ENCODE measurements at places on chromosomes 2 and 18. TPM values are rescaled to one million over a fixed set of nuclear protein-coding genes. Genes with fewer than 3 reads are reported as not detected.

DNA sequence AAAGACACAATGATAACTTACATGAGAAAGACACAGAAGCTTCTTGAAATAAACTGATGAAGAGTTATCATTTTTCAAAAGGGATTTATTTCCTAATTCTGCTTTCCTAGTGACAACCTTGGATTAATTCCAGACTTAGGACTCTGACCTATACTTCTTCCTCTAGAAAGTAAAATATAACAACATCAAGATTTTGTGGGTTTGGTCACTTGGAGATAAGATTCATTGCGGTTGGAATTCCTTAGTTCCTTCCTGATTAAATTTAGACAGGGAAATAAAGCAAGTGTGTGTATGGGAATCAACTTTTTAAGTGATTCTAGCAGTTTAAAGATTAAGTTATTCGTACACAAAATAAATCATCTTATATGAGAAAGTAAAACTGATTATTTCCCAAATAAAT lies 208.4 kb upstream of the CCDC150 start:
- no peak for DNase-seq

DNA sequence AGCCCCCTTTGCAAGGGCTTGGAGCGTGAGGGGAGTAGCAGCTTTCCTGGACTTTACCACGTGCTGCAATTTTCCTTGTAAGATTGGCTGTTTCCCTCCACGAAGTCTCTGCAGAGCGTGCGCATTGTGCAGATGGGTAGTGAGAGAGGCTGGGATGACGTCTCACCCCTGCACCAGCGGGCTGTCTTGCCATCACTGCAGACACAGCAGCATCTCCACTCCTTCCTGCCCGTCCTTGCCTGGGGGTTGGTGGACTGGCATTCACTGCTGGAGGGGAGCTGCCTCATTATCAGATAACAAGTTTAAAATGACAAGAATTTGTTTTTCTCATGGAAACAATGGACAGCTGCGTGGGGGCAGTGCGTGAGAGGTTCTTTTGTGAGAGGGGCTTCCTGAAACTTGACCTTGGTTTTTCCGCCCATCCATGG lies 45.3 kb upstream of the HS6ST1 start:
- DNase-seq: no peak

APCDD1 gene
- total RNA-seq: 0.37 TPM

- no peak for DNase-seq
Measured at GRCh38 chr2:240645346-240645745, 20.1 kb downstream of the GPR35 start.

ACMSD gene
- not detected for total RNA-seq

DNA sequence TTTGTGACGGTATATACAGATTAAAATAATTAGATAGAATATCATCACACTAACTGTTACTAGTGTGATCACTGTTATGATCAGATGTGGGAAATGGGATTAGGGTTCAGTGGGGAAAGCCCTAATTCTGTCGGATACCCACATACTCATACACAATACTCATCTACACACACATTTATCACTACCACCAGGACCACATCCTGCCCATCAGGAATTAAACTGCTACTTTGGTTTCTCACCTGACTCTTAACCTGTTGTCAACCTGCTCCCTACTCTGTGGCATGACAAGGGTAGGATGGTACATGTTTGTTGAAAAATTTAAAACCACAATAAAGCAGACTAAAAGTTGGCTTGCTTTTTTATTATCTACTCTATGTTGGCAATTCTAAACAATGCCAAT lies 24.8 kb upstream of the CYP26B1 start:
- DNase-seq: no peak

TUBA4B gene
- not detected for total RNA-seq

YES1 gene
- 81.7 TPM for total RNA-seq

PLCL1 gene
- total RNA-seq: 0.12 TPM

DNA sequence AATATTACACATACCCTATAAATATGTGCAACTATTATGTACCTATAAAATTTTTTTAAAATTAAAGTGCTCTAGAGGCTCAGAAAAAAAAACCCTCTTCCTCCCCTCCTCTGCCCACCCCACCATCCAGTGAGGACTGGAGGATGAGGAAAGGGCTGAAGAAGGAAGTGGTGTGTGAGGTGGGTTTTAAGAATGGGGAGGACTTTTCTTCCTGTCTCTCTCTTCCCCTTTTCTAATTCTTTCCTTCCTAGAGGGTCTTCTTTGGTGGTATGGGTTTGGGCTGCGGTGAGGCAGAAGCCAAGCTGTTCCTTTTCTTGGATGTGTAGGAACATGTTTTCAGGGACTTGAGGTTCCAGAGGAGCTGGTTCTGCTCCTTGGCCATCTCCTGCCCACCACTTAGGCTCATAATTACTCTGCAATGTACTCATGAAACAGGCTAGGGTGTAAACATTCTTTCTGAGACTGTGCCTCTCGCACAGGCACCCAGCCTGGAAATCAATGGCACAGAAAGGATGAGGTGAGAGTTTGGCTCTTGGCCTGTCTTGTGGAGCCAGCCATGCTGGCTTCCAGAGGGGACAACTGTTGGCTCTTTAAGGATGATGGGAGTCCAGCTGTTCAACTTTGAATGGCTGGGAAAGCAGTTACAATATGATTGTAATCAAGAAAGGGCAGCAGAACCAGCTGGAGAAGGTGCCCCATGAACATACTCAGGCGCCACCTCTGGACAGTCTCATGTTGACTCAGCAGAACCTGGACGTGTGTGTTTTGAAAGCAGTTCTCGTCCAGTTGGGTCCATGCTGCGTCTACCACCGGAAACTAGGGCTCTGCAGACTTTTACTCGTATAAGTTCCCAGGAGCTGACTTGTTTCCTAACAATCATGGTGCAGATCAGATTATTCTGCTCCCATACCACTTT lies 38.3 kb downstream of the IL1RL2 start:
- DNase-seq: no peak

DNA sequence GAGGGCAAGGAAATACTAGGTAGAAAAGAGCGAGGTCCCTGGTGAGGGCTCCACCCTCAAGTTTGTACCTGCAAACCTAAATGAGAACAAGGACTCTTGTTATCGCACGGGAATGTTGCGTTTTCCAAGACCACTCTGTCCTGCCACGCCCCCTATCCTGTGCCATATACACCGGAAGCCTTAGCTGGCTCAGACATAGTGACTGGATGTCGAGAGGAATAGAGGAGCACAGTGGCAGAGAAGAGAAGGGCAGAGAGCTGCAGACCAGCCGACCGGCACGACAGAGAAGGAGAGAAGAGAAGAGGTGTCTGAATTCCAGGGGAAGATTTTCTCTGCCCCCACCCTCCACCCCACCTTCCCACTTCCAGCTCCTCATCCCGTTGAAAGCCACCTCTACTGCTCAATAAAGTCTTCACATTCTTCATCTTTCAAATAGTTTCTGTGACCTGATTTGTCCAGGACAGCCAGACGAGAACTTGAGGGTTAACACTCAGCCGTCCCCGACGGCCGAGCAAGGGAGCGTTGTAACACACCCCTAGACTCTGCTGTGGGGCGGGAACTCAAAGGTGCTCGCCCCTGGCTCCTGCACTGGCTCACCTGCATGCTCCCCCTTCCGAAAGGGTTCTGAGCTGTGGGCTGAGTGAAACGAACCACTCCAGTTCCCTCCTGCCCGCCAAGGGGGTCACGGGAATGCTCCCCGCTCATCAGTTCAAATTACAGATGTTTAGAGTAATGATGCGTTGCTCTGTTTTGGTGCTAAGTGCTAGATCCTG lies 24.9 kb upstream of the COL3A1 start:
- DNase-seq: no peak

- no peak for DNase-seq
Measured at GRCh38 chr2:105795575-105795934, 50.8 kb downstream of the NCK2 start.

DNA sequence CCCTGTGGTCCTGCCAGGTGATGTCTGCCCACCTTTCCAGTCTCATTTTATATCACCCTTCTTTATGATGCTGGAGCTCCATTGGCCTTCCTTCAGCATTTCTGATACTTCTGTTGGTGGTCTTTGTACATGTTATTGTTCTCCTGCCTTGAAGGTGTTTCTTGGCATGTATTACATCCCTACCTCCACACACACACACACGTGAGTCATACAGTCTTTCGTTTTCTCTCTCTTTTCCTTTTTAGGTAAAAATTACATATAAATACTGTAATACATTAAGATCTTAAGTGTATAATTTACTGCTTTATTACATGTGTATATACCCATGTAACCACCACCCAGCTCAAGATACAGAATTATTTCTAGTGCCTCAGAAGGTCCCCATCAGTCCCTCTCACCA lies 10.2 kb upstream of the ADGRF3 start:
- DNase-seq: no peak

SPATA3 gene
- not detected for total RNA-seq

DNA sequence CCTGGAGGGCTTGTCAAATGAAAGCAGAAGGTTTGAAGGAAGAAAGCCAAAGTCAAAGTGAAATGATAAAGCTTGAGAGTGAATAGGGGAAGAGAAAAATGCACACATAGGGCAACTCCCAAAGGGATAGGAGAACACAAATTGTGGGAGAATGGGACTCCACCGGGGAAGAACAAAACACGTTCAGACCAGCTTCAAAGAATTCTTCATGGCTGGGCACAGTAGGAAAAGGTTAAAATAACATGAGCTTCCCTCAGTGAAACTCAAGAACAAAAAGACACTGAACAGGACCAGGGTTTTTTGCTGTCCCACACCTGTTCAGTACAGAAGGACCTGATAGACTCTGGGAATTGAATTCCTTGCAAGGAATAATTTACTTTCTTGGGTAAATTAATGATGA lies 123.1 kb upstream of the NCKAP5 start:
- no peak for DNase-seq

AAMP gene
- 98.7 TPM for total RNA-seq

DNA sequence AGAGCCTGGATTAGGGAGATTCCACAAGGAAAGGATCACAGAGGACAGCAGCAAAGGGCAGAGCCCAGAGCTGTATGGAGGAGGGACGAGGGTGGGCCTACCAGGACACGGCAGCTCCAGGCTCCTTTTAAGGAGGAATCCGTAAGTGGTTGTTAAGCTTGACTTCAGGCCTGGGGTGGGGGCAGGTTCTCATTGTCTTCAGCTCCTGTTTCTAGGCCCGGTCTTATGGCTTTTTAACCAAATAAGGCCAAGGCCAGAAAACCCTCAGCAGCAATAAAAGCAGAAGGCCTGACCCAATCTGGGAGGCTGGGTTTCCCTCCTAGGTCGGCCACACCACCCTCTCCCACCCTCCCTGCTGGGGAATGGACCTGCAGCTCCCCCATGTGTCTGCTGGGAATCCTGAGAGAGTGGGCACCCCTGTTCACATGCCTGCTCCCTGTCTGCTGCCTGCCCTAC lies 111.2 kb downstream of the PLB1 start:
- no peak for DNase-seq

DNA sequence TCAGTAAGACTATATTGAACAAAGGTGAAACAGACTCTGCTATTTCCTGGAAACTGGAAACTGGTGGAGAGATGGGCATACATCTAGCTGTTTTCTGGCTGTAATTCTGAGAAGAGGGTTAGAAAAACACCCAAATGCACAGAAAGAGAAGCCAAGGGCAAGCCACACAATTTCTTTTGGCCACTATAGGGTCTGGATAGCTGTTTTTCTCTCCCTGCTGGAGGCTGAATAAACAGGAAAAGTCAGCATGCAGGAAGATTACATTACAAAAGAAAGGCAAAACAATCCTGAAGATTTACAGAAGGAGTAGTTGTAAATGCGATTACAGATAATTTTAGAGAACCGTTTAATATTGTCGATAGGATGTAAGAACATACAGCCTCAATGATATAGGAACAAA lies 186.2 kb upstream of the REG3G start:
- no peak for DNase-seq

DNA sequence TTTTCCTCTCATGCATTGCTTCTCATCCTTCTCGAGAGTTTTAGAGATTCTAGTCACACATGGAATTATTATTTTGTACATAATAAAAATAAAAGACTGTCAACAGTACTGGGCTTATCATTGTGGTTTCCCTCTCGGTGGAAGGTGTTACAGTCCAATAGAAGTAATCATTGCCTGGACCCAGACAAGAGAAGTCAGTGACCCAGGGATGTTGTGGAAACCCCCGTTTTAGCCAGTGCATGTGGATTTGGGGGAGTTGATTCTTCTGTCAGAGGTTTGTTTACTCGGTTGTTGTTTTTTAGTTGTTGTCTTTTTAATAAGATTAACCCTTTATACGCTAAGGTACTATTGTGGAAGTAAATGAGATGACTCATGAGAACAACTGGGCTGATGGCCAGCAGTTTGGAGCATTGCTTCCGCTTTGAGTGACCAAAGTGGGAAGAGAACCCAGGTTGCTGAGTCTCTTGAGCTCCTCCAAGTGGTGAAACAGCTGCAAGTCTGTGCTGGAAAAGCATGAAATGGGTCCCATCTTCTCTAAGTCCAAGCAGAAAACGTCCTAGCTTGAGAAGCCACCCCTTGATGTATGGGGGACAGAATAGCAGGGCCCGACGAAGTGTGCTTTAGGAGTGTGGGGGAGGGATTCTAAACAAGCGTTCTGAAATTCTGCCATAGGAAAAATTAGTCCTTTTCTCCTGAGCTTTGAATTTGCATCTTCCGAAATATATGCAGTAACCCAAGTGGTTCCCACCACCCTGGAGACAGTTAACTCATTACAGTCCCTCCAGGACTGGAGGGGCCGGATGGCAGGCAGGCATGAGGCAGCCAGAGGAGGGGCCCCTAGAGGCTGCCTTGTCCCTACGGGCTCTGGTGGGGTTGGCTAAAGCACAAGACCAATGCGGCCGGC lies 61.8 kb upstream of the GPR45 start:
- DNase-seq: peak; percentile 93

GRCh38 chr2:176081837-176082524 lies 1.8 kb downstream of the EVX2 start:
- DNase-seq: no peak

DNA sequence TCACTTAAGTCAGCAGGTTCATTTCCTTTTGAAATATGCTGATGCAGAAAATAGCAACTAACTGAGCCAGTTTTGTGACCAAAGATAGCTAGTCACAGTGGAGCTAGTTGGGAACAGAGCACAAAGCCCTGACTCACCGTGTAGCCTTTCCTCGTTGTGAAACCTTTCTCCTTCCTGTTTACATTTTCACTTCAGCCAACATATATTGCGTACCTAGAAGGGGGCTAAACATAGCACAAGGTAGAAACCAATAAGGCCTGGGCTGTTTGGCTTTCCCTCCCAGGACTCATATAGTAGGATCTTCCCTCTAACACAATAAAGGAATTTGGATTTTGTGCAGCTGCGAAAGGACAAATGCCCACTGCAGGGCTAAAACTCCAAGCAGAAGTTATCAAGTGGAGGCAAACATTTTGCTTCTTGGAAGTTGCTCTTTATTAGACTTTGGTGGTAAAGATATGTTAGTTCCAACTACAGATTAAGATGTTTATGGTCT lies 24.5 kb upstream of the LPIN2 start:
- peak; percentile 87 for DNase-seq

DNA sequence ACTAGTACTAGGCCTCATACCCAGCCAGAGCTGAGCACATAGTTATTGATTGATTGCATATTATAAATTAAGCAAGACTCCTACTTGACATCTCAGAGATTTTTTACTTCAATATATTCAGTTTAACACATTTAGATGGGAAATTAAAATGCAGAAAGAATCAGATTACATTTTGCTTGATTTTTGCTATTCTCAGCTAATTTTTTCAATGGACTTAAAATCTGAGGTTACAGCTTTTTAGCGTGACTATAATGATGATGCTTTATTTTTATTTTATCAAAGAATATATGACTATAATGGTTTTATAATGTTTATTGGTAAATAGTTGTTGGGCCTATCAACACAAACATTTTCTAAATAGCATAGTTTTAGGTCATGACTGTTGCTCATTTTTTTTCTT lies 493.0 kb upstream of the CNTNAP5 start:
- DNase-seq: no peak
